ENCODE measurements at places on chromosomes 3 and 15.

DNA sequence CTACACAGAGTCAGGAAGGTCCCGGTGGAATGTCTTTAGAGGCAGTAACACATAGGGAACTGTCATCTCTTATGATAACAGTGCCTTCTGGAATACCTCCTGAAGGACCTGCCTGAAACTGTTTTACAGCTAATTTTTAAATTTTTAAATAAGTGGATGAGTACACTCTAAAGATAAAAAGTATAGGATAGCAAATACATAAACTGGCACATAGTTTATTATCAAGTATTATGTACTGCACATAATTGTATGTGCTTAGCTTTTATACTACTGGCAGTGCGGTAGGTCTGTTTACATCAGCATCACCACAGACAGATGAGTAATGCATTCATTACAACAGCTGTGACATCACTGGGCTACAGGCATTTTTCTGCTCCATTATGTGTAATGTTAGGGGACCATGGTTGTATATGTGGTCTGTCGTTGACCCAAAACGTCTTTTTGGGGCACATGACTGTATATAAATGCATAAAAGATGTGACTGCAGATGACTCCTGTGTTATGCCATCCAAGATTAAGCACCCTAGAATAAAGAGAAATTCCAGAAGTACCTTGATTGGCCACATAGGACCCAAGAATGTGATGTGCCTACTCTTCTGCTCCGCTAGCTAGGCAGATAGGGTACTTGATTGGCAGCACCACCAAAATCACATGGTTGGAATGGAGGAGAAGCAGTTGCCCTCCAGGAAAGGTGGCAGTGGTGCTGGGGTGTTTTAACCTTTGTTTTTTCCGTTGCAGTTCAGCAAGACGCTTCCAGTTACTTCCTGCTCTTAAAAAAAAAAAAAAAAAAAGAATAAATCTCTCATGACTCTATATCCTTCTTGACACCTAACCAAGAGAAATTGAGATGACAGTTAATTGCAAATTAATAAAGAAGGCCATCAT lies 3.3 kb downstream of the VPS8 start:
- DNase-seq, result no peak

DNA sequence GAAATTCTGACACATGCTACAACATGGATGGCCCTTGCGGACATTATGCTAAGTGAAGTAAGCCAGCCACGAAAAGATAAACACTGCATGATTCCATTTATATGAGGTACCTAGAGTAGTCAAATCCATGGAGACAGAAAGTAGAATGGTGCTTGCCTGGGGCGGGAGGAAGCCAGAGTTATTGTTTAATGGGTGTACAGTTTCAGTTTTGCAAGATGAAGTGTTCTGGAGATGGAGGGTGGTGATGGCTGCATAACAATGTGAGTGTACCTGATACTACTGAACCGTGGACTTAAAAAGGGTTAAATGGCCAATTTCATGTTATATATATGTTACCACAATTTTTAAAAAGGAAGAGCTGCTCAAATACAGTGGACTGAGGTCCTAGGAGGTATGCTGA lies 66.9 kb downstream of the SEMA5B start:
- no peak for DNase-seq

DNA sequence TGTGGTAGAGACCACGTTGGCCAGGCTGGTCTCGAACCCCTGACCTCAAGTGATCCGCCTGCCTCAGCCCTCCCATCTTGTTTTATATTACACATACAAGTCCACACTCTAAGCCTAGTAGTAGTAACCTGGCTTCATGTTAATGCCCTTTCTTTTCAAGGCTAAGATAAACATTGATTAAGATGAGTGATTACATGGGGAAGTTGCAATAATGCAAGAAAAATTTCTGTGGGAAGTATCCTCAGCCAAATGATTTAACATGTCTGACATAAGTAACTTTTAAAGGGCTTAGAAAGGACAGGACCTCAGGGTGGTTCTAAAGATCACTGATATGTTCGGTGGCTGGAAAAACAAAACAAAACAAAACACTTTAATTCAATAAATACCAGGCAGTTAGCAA lies 72.1 kb downstream of the SFMBT1 start:
- no peak for DNase-seq

DNA sequence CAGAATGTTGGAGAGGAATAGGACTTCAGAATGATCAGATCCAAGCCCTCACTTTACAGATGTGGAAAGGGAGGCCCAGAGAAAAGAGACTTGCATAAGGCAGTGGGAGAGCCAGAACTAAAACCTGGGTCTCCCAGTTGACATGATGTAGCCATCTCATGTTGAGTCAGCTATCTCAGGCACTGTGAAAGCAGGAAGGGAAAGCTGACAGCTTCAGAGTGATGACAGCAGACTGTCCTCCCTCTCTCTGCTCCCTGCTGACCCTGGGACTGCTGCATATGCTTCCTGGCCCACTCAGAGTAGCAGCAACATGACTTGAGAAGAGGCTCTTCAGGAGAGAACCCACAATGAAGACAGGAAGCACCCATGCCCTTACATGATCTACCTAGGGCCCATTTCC lies 14.7 kb downstream of the FHIT start:
- DNase-seq, result no peak

- DNase-seq, result no peak
Measured at GRCh38 chr3:120451272-120451761, 525 bp upstream of the FSTL1 start.

DNA sequence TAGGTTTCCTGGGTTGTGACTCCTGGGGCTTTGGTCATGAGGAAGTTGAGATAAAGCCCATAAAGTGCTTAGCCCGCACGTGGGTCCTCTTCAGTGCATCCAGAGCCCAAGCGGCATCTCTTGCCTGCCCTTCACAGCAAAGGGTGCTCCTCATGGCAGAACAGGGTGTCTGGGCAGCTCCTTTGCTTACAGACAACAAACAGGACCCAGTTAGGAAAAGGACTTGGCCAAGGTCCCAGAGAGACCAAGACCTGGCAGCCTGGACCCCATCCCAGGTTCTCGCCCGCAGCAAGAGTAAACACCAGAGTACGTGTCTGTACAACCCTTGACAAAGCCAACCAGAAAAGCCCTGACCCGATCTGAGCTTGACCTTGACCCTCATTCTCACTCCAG lies 27.0 kb downstream of the ALS2CL start:
- no peak for DNase-seq

DNA sequence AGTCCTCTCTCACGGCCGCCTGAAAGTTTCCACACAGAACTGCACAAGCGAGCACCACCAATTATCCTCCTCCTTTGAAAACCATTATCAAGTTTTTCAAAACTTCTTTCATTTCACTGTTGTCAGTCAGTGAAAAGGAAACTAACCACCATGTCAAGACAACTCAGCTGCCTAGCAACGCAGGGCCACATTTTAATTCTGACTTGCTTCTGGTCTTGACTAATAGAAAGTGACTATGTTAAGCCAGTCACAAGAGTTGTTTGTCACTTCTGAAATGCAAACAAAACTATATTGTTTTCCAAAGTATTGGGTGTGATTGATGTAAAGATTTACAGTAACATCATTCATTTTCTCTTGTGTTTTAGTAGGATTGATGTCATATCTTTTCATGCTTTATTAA lies 612.8 kb upstream of the AGTR1 start:
- no peak for DNase-seq

GRCh38 chr3:11509173-11510000 lies 134.3 kb downstream of the VGLL4 start:
- DNase-seq, result peak; percentile 67

DNA sequence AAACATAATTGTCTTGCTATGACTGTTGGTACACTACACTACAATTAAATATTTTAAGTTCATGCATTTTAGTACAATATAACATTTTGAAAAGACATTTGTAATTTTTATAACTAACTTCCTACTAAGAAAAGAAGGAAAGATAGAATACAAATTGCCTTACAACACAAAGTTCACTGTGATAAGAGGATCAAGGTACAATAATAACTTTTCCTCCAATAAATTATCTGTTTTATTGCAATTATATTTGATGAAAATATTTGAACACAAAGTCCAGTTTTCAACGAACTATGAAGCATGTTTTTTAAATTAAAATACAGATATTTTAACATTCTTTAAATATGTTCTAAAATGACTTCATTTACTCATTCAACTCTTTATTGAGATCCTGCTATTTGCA lies 33.1 kb upstream of the SI start:
- DNase-seq, result no peak

- DNase-seq, result no peak
Measured at GRCh38 chr3:192039593-192039992, 578.6 kb downstream of the PYDC2 start.

GRCh38 chr3:157156837-157157635 lies 2.9 kb downstream of the CCNL1 start:
- no peak for DNase-seq

GRCh38 chr15:67823314-67824196 lies 1.8 kb upstream of the SKOR1 start:
- no peak for DNase-seq

DNA sequence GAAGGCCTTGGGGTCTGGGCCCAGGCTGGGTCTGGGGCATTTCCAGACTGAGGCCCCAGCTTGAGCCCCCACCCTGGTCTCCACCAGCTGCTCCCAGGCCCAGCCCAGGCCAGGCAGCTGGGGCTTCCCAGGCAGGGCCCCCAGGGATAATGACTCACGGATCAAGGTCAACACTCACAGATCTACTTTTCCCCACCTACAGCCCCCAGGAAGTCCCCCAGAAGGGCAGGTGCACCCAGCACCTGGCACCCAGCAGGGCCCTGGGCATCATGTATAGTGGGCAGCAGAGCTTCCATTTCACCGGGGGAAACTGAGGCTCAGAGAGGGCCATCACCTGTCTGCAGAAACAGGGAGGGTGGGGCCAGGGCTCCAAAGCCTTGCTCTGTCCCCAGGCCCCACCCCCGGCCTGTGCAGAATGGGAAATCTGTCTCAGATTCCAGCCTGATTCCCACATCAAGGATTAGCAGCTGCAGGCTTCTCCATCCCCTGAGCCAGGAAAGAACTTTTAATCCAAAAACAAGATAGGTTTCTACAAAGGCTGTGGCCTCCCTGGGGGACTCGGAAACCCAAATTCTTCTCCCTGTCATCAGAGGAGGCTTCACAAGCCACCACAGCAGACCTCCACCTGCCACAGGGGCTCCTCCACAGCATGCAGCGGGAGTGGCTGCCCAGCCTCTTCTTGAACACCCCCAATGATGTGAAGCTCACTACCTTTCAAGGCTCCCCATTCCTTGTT lies 49.8 kb downstream of the IQSEC1 start:
- no peak for DNase-seq

- no peak for DNase-seq
Measured at GRCh38 chr15:75650908-75651809, 3.4 kb downstream of the SNX33 start.

DNA sequence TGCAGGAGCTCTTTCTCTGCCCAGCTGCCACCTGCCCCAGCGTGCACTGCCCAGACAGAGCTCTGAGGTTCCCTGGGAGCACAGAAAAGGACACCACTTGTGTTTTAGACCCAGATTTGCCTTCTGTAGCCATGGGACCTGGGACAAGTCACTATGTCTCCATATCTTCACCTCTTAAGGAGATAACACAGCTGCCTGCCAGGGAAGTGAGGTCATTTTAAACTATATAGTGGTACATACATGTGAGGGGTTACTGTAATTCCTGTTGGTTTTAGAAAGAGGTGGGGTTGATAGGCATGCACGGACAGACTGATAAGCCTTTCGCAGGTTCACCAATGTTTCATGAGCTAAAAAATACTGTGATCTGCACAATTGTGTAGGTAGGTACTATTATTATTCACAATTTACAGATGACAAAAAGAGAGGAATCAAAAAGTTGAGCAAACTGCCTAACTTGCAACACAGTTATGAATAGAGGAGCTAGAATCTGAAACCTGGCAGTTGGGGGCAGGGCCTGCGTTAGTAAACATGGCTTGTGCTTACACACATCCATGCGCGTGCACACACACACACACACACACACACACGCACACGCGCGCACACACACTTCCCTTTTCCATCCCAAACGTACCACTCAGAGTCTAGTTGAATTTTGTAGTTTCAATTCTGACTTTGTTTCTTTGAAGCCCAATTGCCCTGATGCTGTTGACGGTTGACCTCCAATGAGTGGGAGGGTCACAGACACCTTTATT lies 193.6 kb downstream of the FAM43A start:
- DNase-seq, result no peak

GRCh38 chr15:37059086-37059485 lies 41.3 kb downstream of the MEIS2 start:
- DNase-seq, result no peak

DNA sequence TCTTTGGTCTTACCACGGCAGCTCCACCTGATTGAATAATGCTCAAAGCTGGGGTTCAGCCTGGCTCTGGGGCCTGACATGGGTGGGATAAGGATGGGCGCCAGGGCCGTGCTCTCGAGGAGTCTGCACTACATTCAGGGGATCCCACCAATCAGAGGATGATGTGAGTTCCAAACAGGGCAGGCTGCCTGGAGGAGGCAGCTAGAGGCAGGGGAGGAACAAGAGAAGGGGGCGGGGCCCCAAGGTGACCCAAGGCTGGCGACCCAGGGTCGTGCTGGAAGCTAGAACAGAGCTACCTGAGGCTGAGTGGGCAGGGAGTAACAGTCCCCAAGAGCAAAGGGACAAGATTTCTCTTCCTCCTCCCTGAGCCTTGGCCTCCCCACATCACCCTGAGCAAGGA lies 56.1 kb downstream of the PCSK6 start:
- no peak for DNase-seq

GRCh38 chr3:110393941-110394340 lies 677.7 kb upstream of the NECTIN3 start:
- DNase-seq, result no peak

DNA sequence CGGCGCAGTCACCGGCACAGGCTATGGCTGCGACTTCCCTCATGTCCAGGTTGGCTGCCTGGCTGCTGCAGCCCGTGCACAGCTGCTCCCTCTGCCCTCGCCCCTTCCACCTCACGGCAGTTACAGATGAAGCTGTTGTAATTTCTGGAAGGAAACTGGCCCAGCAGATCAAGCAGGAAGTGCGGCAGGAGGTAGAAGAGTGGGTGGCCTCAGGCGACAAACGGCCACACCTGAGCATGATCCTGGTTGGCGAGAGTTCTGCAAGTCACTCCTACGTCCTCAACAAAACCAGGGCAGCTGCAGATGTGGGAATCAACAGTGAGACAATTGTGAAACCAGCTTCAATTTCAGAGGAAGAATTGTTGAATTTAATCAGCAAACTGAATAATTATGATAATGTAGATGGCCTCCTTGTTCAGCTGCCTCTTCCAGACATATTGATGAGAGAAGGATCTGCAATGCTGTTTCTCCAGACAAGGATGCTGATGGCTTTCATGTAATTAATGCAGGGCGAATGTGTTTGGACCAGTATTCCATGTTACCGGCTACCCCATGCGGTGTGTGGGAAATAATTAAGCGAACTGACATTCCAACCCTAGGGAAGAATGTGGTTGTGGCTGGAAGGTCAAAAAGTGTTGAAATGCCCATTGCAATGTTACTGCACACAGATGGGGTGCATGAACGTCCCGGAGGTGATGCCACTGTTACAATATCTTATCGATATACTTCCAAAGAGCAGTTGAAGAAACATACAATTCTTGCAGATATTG lies 13.2 kb upstream of the GNB4 start:
- DNase-seq, result no peak

GRCh38 chr15:74615508-74616365 lies at the start of gene CLK3:
CLK3 (plus strand) TSS chr15:74615836; CDS start chr15:74619197, 3,361 bp downstream.
- peak; percentile 95 for DNase-seq

Data from NCI-H446 (cell line).